A375 (cell line): ENCODE measurements at places on chromosomes 11 and 22. TPM values are rescaled to one million over a fixed set of nuclear protein-coding genes. Genes with fewer than 3 reads are reported as not detected.

OR2D2 gene
- 0.40 TPM in 1 of 2 replicates, not detected in the other for total RNA-seq

LIF gene
- total RNA-seq, result 40.2 and 43.6 TPM in 2 replicates

CHEK1 gene
- 53.3 and 53.5 TPM in 2 replicates for total RNA-seq

LRRC10B gene
- not detected in 2 replicates for total RNA-seq

MS4A7 gene
- not detected in 2 replicates for total RNA-seq

OR52A1 gene
- total RNA-seq, result not detected in 2 replicates

TIGD3 gene
- 1.2 and 1.4 TPM in 2 replicates for total RNA-seq

ALG12 gene
- total RNA-seq, result 8.4 and 10.4 TPM in 2 replicates

ATXN10 gene
- total RNA-seq, result 36.1 and 43.6 TPM in 2 replicates

CDHR5 gene
- total RNA-seq, result not detected in 2 replicates

ASCL2 gene
- total RNA-seq, result not detected in 2 replicates

KDELR3 gene
- 15.7 and 19.6 TPM in 2 replicates for total RNA-seq

SCARF2 gene
- total RNA-seq, result 5.0 and 6.7 TPM in 2 replicates

ART1 gene
- total RNA-seq, result not detected in 2 replicates

SCO2 gene
- total RNA-seq, result 3.2 and 7.3 TPM in 2 replicates

GRM5 gene
- total RNA-seq, result 0.30 and 0.32 TPM in 2 replicates

MYEOV gene
- total RNA-seq, result 18.6 and 24.8 TPM in 2 replicates

OR51L1 gene
- total RNA-seq, result not detected in 2 replicates

ACRV1 gene
- total RNA-seq, result 0.16 TPM in 1 of 2 replicates, not detected in the other

MS4A8 gene
- total RNA-seq, result not detected in 2 replicates

OR8G5 gene
- total RNA-seq, result 1.1 TPM in 1 of 2 replicates, not detected in the other

ZDHHC24 gene
- total RNA-seq, result 16.7 and 17.1 TPM in 2 replicates

GSTT4 gene
- total RNA-seq, result not detected in 2 replicates

FAM180B gene
- 0.13 and 1.4 TPM in 2 replicates for total RNA-seq

OR5AL1 gene
- total RNA-seq, result not detected in 2 replicates

DKK3 gene
- 8.8 and 13.8 TPM in 2 replicates for total RNA-seq

UBQLNL gene
- total RNA-seq, result not detected in 2 replicates

ELF5 gene
- not detected in 2 replicates for total RNA-seq

HSPB2 gene
- total RNA-seq, result not detected in 2 replicates

MS4A1 gene
- not detected in 2 replicates for total RNA-seq

BARX2 gene
- total RNA-seq, result 0.32 and 0.53 TPM in 2 replicates

LYVE1 gene
- not detected in 2 replicates for total RNA-seq

TMEM86A gene
- 0.88 and 1.4 TPM in 2 replicates for total RNA-seq

MUC6 gene
- total RNA-seq, result 0.08 TPM in 1 of 2 replicates, not detected in the other

ROBO4 gene
- total RNA-seq, result 9.1 and 16.4 TPM in 2 replicates

ST3GAL4 gene
- 307 and 354 TPM in 2 replicates for total RNA-seq

SAA4 gene
- not detected in 2 replicates for total RNA-seq

TMEM9B gene
- total RNA-seq, result 14.2 and 20.0 TPM in 2 replicates

PAMR1 gene
- not detected in 2 replicates for total RNA-seq

TMEM121B gene
- total RNA-seq, result 0.11 TPM in 2 replicates

C22orf31 gene
- not detected in 2 replicates for total RNA-seq

GPHA2 gene
- not detected in 2 replicates for total RNA-seq

TRIM6 gene
- total RNA-seq, result 1.9 and 3.4 TPM in 2 replicates

SMTNL1 gene
- total RNA-seq, result not detected in 2 replicates

CYB561A3 gene
- 25.6 and 30.3 TPM in 2 replicates for total RNA-seq

DGAT2 gene
- total RNA-seq, result 3.9 and 7.3 TPM in 2 replicates

SAA2 gene
- 0.60 TPM in 1 of 2 replicates, not detected in the other for total RNA-seq

A4GALT gene
- 2.3 and 4.9 TPM in 2 replicates for total RNA-seq

TRIOBP gene
- 114 and 118 TPM in 2 replicates for total RNA-seq

GSTT2B gene
- 0.38 and 1.4 TPM in 2 replicates for total RNA-seq

OR4D5 gene
- total RNA-seq, result not detected in 2 replicates

MIAT gene
- 0.30 and 0.34 TPM in 2 replicates for total RNA-seq

MS4A12 gene
- not detected in 2 replicates for total RNA-seq

HEPN1 gene
- total RNA-seq, result not detected in 2 replicates
